DMS153 (cell line): ENCODE measurements at places on chromosomes 12 and 14.

GRCh38 chr12:105474672-105475071 lies 144.2 kb downstream of the C12orf75 start:
- no peak for DNase-seq

GRCh38 chr12:115306380-115306779 lies 622.4 kb upstream of the TBX3 start:
- DNase-seq, result peak; percentile 13

GRCh38 chr12:2841056-2841650 lies 6.3 kb upstream of the NRIP2 start:
- DNase-seq, result no peak

DNA sequence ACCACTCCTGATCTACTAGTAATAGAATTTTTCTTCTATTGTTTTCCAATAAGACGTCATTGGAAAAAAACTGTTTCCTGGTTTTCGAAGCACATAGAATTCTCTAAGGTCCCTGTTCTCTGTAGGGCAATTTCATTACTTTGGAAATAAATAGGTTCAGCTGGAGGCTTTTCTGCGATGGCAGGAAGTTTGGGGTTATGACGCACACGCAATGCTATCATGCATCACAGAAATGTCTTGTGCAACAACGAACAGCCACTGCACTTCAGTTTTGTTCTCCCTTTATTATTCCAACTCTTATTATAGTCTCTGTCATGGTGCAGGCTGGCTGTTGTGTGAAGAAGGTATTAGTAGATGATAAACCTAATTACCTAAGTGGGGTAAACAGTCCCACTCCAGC lies 59.0 kb downstream of the KCNK10 start:
- no peak for DNase-seq

DNA sequence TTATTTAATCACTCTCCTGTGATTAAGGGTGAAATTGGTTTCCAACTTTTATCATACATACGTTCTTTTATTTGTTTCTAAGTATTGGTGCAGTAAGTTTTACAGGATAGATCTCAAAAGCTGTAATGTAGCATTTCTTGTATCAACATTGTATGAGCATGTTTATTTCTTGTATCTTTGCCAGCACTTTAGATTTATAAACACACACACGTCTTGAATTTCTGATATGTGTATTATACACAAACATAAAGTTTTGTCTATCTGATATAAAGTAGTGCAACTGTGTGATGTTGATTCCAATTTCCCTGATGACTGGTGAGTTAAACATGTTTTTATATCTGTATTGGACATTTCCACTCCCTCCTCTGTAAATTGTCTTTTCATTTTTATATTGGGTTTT lies 134.7 kb downstream of the NOVA1 start:
- no peak for DNase-seq

- no peak for DNase-seq
Measured at GRCh38 chr12:77630790-77631445, 199.8 kb upstream of the NAV3 start.

DNA sequence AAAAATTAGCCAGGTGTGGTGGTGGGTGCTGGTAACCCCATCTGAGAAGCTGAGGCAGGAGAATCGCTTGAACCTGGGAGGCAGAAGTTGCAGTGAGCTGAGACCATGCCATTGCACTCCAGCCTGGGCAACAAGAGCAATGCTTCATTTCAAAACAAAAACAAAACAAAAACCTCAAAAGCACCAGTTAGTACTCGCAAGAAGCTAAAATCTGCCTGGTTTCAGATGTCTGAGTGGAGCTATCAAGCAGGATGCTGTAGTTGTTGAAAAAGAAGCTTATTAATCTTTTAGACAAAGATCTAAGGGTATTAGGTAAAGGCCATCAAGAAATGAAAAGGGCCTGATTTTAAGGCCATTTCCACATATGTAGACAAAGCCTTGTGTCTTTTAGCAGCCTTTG lies 50.9 kb downstream of the SUPT16H start:
- DNase-seq, result no peak

DNA sequence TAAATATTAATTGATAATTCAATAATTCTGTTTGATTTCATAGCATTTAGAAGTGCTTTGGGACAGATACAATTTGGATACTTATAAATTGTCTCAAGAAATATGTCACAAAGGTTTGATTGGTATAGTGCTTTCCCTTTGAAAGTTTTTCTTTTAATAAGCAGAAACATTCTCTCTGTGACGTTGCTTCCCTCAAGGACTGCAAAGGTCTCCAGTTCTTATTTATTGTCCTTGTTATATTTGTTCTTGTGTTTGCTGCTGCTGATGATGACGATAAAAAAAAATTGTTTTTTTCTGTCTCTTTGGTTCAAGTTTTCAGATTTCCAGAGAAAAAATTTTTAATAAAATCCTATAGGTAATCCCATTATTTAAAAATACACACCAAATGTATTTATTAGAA lies 176.3 kb upstream of the CLEC14A start:
- no peak for DNase-seq

DNA sequence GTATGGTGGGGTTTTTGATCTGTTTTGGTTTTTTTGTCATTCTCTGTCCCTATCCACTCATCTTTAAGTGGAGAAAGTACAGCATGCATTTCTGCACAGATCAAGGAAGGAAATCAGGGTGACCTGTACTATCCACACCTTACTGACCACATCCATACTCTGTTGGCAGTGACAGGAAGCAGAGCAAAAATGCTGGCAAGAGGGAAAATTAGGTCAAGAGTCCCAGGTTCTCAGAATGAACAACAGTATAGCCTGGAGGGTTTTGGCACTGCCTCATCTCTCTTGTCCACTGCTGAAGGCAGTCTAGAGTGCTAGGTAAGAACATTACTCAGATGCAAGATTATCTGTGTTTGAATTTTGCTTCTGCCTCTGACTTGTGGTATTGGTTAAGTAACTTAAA lies 70.7 kb downstream of the TAOK3 start:
- DNase-seq, result no peak

DNA sequence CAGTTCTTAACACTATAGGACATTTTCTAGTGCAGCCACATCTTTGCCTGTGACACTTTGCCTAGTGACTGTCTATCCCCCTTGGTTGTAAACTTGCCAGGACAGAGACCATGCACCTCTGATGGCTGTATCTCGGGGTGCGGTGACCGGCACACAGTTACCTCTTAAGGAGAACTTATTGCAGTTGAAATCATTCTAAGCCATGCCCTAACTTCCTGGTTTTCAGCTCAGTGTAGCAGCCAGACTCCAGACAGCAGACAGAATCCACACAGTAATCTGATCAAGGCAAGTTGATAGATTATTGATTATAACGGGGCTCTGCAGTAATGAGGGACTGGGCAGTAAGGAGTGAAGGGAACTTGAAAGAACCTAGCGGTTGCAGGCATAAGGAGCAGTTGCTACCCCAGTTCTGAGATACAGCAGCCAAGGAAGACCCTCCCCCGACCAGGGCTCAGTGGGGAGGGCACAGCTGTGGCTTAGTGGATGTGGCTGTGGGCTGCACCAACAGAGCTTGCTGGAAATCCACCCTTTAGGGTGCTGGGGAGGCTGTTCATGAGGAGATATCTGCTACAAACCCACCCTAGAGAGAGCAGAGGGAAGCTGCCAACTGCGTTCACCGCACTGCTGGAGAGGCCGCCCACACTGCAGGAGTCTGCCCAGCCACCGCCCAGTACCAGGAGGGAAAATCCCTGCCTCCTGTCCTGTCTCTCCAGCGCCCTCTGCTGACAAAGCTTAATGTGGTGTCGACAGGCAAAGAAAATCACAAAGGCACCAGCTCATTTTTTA lies 58.2 kb upstream of the BEGAIN start:
- DNase-seq, result peak; percentile 7

- no peak for DNase-seq
Measured at GRCh38 chr12:53700567-53700966, 24.7 kb upstream of the ATP5MC2 start.
